Activated CD4-positive, alpha-beta T cell treated with anti-CD3 and anti-CD28 coated beads, Interleukin-2, Interleukin-6, amounts not matched to agents 100 ng/mL and 50 ng/mL, durations not matched to agents 16 hours and 8 hours (primary cell): ENCODE measurements at places on chromosomes 3 and 15.

DNA sequence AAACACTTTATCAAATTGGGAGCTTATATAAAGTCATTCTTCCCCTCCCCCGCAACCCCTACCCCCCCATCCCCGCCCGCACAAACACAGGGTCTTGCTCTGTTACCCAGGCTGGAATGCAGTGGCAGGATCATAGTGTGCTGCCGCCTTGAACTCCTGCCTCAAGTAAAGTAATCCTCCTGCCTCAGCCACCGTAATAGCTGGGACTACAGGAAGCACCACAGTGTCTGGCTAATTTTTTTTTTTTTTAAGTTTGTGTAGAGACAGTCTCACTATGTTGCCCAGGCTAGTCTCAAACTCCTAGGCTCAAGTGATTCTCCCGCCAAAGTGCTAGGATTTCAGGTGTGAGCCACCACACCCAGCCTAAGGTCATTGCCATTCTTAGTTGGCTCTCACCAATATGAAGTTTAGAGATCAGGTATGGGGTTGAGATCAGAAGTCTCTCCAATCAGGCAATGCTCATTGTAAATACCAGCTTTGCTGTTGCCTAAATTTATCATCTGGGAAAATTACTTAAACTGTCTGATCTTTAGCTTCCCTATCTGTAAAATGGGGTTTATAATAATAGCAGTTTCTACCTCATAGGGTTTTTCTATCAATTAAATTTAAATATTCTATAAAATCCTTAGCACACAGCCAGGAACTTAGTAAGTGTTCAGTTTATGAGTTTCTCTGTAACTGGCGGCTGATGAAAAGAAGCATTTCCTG is 60.3 kb downstream of the TGFBR2 start:
- no peak for DNase-seq

GRCh38 chr3:100269410-100270214 is 8.8 kb downstream of the TBC1D23 start:
- peak; percentile 58 for DNase-seq

DNA sequence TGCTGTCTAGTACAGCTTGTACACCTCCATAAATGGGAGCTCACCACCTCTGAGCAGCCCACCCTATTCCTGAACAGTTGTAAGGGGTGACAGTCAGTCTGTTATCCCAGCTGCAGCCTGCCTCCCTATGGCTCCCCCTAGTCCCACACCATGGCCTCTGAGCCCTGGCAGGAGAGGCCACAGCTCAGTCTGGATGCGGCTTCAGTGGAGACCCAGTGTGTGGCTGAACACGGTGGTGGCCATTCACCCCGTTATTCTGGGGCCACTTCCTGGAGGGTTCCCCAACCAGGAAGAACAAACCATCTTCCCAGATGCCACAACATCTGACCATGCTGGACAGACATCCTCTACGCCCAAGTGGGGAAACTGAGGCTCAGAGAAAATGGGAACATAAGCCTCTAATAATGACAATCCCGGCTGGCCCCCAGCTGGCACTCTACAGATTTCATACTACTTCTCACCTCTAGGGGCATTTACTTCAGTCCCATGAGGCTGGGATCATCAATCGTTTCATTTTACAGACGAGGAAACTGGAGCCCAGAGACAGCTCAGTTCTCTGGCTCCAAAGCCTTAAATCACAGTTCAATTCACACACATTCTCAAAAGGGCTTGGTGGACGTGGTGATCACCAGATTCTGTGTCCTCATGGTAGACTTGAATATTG is 9.2 kb upstream of the GRIP2 start:
- DNase-seq: no peak

- peak; percentile 80 for DNase-seq
Measured at GRCh38 chr3:13650210-13651056, 101.5 kb downstream of the FBLN2 start.

- DNase-seq: no peak
Measured at GRCh38 chr3:107426223-107426622, 49.0 kb downstream of the CCDC54 start.

DNA sequence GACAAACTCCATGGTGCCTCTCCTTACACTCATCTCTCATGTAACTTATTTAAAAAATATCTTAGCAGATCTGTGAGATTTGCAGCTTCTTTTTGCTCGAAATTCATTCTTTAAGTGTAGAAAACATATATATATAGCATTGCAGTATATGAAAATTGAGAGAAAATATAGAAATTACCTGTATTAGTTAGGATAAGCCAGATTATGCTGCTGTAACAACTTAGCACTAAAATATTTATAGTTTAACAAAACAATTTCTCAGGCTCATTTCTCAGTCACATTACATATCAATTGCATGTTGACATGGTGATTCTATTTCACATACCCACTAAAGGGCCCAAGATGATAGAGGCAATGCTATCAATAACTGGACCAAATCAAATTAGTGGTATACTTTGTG is 54.7 kb downstream of the NR2F2 start:
- no peak for DNase-seq

- no peak for DNase-seq
Measured at GRCh38 chr3:192597913-192598312, 129.4 kb downstream of the FGF12 start.
